Transverse colon (tissue), 4 donors: ENCODE measurements at places on chromosomes 2 and 18.

GRCh38 chr2:64963719-64964118, 25.5 kb upstream of the SLC1A4 start:
- DNase-seq: no peak

- no peak for DNase-seq
These were observed 28.0 kb upstream of the INHBB start for GRCh38 chr2:120317916-120318315.

DNA sequence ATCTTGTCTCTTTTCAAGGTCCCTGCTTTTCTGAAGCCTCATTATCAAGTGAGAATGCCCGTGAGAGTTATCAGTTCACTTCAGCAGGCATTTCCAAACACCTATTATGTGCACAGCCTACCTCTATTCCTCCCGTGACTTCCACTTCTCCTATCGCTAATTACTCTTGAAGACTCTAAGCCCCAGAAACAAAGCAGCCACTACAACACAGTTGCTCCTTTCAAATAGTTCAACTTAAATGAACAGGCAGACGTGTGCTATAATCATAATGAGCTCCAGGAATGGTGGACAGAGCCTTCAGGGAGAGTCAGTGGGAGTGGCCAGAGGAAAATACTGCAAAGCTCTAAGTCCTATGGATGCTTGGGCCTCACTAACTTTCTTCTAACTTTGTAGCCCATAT, 159.0 kb downstream of the RDH14 start:
- DNase-seq: no peak

DNA sequence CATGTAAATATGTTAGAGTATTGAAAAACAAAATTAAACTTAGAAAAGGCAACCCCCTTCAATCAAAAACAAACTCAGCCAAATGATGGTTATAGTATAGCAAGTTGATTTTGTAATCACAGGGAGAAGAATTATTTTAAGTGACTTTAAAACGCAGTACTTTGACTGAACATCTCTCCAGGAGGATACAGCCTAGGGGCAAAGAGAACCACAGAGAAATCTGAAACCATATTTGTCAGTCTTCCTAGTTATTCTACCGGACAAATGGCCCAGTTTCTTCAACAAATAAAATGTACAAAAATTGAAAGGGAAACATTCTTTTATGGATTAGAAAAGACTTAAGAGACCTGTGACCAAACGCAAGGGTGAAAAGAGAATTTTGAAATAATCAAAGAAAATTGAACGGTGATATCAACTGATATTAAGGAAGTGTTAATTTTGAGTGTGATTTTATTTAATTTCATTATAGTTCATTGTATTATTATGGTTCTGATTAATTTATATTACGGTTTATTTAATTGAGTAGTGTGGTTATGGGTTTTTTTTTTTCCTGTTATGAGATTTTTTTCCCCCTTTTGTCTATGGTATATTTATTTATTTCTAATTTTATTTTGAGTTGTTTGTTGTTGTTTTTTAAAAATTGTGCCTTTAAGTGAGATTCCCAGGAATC, 75.3 kb downstream of the HNRNPLL start:
- no peak for DNase-seq

DNA sequence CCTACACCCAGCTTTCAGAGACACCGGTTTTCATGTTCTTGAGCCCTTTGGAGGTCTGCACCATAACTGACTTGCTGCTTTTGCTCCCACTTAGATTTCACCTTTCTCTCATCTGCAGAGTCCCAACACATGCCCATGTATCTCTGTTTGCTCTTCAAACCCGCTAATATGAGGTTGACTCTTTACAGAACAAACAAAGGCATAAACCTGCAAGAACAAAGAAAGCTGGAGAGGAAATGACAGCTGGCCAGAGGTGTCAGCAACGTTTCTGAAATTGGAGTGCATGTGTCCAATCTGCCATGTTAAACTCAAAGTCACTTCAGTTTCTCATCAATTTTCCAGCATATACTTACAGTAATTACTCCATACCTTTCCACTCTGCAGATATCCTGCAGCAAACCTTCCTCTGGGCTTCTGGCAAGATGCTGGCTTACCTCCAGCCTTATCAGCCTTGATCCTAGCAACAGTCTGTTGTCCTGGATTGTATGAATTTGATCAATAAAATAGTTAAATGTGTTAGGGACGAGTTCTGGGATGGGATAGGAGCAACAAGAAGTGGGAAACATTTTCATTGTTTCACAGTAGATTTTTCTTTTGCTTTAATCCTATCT, 157.4 kb downstream of the FHOD3 start:
- DNase-seq: no peak

DNA sequence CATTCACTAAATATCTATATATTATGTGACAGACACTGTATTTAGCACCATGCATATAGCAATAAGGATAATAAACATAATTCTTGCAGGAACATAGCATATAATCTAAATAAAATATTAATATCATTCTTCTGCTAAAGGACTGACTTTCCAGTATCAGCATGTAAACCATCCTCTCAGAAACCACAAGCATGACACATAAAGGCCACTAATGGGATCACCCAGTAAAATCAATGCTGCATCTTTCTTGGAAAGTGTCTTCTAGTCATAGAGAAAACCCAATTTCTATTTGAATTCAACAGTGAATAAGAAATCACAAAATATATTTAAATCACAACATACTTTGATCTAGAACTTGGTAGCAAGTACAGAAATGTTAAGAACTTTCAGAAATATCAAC, 5.8 kb upstream of the LRP1B start:
- DNase-seq: no peak

DNA sequence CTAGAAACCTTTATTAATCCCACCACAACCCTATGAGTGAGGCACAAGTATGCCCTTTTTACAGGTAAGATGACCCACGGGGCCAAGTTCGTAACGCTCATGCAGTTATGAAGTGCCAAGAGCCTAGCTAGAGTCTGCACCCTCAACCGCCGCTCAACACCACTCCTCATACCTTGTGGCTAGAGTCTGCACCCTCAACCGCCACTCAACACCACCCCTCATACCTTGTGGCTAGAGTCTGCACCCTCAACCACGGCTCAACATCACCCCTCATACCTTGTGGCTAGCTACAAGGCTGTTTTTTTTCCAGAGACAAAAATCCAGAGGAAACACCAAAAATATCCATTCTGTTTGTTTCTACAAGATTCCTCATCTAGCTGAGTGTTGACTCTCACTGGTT, 4.6 kb downstream of the TXNL4A start:
- no peak for DNase-seq

DNA sequence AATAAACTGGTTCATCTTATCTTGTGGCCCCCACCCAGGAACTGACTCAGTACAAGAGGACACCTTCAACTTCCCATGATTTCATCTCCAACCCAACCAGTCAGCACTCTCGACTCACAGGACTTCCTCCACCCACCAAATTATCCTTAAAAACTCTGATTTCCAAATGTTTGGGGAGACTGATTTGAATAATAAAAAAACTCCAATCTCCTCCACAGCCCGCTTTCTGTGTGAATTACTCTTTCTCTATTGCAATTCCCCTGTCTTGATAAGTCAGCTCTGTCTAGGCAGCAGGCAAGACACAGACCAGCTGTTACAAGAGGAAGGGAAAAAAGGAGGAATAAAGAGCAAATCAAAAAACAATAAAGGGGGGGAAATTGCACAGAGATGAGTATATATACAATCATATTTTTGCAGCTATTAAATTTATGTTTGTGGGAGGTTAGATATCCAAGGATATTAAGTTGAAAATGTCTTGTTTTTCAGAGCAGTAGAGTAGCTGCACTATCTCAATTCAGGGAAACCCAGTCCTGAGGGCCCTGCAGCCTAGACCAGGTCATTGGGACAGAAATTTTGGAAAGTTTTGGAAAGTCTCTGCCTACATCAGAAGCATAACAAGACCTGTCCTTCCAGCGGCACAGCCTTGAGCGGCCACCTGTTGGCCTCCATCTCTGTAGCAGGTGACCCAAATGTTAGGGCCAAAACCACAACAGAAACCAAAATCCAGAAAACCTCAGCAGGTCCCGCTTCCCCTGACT, 32.8 kb upstream of the SIGLEC15 start:
- no peak for DNase-seq

DNA sequence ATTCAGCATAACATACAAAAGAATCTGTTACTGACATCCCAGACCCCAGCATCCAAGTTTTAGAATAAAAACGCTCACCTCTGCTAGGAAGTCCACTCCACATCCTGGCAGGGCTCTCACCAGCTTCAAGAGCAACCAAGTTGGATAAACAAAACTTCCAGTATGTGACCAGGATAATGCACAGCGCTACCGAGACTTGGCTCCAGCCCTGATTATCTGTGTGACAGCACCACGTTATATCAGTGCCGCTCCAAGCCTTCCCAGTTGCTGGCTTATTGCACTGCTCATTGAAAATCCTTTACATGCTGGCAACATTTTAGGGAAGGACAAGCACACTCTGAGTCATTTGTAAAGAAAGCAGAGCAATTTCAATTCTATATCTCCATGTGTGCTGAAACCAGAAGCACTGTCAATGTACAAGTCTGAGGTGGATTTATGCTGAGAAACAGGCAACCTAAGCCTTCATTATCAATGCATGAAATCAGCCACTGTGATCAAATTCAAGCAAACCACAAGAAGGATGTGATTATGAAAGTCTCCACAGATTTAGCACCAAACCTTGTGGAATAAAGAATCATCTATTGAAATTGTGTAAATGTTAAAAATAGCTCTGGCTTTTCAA, 115.7 kb downstream of the ZNF385B start:
- DNase-seq: no peak

- no peak for DNase-seq
These were observed 66.5 kb upstream of the ACKR3 start for GRCh38 chr2:236503100-236503499.

GRCh38 chr2:205169012-205169411, 513.3 kb upstream of the NRP2 start:
- no peak for DNase-seq
